Activated CD8-positive, alpha-beta memory T cell treated with anti-CD3 and anti-CD28 coated beads for 4 hours (primary cell): ENCODE measurements at places on chromosomes 16 and 17.

GRCh38 chr16:25023556-25023955 is 8.4 kb upstream of the ARHGAP17 start:
- no peak for DNase-seq

DNA sequence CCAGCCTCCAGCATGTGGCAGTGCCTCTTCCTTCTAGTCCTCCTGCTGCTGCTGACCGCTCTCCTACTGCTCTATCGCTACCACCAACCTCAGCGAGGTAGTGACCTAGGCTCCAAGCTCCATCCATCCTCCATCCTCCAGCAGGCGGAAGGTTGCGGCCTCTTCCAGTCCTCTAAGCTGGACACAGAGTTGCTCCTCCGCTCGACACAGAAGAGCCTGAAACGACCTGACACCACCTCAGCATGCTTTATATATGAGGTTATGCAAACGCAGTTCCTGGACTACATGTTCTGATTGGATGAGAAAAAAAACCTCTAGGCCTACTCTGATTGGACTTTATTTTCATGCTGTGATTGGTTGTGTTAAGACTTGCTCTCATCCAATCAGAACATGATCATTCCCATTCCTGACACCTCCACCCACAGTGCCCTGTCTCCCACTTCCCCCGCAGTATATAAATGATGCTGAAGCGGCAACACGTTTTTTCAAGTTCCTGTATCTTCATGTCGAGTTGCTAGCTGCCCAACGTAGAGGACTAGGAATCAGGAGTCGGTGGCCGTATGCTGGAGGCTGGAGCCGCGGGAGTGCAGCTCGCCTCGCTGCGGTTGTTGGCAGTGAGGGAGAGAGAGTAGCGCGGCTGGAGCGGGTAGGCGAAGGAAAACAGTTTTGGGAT is 398.1 kb downstream of the KCNJ18 start:
- no peak for DNase-seq

GRCh38 chr17:44379887-44380286 is 9.6 kb downstream of the ITGA2B start:
- no peak for DNase-seq

DNA sequence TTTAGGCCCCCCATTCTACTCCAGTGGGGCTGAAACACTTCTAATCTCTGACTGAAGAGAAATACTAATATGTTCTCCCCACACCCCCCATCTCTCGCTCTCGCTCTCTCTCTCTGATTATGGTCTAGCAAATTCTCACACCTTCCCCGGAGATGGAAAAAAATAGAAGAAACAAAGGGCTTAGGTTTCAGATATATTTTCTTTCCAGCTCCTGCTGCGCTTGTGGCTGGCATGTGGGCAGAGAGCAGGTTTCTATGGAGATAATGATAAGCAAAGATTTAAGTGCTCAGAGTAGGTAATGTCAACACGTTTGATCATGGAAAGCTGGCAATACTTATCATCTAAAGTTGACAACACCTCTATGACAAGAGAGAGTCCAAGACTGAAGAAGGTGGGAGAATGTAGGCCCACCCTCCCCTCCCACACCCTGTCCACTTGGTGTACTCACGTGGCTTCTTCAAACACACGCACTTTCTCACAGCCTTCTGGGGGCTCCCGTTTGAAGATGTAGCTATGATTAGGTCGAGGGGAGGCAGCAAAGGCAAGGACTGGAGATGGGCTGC is 8.0 kb upstream of the SLC35B1 start:
- DNase-seq: no peak

- DNase-seq: no peak
Measured at GRCh38 chr17:45332989-45333701, 16.3 kb upstream of the MAP3K14 start.

DNA sequence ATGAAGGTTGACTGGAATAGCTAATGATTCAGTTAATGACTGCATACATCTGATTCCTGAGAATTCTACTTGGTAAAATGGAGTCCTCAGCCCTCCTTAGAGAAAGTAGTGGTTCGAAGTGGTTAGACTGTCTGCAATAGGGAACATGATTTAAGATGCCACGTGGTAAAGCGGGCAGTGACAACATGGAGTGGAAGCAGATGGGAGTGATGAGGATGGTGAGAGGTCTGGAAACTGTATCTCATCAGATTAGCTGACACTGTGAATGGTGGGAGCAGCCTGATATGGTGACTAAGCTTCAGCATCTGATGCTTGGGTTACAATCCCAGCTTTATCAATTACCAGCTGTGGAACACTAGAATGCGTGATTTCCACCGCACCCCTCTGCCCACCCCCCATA is 8.4 kb downstream of the CDH11 start:
- no peak for DNase-seq

- no peak for DNase-seq
Measured at GRCh38 chr16:89981414-89981813, 32.9 kb downstream of the DEF8 start.

- DNase-seq: no peak
Measured at GRCh38 chr17:19709841-19710240, 6.5 kb downstream of the SLC47A2 start.

- DNase-seq: no peak
Measured at GRCh38 chr16:49013727-49014080, 267.9 kb downstream of the CBLN1 start.

DNA sequence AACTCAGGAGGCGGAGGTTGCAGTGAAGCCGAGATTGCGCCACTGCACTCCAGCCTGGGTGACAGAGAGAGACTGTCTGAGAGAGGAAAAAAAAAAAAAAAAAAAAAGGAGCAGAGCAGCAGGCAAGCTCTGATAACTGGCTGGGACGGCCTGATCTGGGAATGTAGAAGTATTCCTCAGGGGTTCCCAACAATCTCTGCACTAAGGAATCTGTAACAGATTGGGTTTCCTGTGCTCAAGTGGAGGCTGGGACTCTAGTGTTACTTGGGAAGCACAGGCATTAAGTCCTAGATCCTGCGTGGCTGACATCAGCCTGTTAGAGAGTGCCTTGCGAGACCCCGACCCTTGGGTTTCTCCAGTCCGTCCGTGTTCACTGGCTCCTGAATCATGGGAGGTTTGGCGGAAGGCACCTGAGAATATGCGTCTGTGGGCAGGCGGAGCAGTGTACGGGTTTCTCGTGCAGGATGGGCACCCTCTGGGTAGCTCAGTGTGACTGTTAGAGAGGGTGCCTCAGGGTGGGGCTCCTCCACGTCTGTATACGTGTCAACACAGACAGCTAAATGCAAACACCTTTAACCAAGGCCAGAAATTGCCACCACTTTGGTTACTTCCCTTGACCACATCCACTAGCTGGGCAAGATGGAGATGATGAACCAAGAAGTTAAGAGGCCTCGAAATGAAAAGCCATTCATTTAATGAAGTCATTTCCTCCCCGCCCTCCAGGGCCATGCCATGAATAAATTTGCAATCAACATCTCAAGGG is 174.9 kb upstream of the RPL38 start:
- DNase-seq: no peak

DNA sequence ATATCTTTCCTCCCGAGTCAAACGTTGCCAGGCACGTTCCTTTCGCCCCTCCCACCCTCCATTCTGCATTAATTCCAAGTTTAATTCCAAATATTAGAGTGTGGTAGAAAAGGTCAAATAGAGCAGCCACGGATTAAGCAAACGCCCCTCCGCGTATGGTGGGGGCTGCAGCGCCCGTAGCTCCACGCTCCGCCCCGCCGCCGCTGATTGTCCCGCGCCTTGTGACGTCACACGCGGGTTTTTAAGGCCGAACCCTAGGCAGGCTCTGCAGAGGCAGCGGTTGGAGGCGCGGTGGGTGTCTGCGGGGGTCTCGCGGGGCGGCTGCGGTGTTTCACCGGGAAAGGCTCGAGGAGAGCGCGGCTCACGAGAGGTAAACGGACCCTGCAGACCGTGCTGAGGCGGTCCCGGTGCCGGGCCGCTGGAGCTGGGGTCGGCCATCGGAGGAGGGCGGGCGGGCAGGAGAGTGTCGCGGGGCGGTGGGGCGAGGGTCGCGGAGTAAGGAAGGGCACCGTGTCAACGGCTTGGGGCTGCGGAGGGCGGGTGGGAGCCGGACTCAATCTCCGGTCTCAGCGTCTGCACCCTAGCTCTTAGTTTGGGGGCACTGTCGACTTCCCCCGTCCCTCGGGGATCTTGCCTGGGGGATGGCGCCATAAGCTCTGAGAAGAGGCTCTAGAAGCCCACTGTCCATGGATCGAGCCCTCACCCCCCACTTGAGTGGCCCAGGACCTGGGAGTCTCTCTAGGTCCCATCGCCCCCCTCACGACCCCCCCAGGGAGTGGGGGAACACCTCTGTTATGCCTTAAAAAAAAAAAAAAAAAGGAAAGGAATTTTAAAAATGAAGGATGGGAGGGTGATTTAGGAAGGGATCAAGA is at the start of gene ARL4D:
ARL4D (plus strand) TSS at position 270 of the 872 bp plus-strand sequence. CDS start 740 bp downstream, outside the sequence.
- peak; percentile 64 for DNase-seq

GRCh38 chr17:19729900-19730299 is 13.5 kb upstream of the SLC47A2 start:
- DNase-seq: no peak

- DNase-seq: no peak
Measured at GRCh38 chr17:50072130-50072529, 16.2 kb downstream of the ITGA3 start.

GRCh38 chr17:16913463-16913862 is 58.5 kb downstream of the TNFRSF13B start:
- no peak for DNase-seq

DNA sequence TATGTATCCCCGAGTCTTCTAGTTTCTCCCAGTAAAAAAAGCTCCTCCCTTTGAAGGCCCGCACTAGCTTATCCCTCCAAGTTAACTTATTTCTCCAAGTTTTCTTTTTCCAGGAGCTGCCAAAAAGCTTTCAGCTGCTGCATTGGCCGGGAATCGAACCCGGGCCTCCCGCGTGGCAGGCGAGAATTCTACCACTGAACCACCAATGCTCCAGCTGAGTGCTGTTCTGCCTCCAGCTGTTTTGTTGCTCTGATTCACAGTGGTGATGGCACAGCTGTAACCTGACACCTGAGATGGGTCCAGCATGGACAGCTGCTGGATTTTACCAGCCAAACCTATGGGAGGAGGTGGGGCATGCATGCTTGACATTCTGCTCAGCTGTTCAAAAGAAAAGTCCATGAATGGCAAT is 22.1 kb downstream of the VAC14 start:
- DNase-seq: no peak

DNA sequence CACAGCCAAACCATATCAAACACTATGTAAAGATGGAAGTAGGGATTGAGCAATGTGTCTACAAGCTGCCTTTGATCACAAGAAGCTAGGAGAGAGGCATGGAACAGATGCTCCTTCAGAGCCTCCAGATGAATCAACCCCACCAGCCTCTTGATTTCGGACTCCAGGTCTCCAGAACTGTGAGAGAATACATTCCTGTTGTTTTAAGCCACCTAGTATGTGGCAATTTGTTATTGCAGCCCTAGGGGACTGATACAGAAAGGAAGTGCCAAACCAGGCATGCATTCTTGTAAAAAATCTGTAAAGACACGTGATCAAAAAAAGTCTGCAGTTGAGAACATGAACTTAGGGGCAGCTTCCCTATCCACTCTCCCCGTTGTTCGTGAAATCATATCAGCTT is 91.1 kb downstream of the C17orf67 start:
- DNase-seq: no peak

- DNase-seq: no peak
Measured at GRCh38 chr16:19994466-19995170, 79.1 kb downstream of the GPR139 start.

- no peak for DNase-seq
Measured at GRCh38 chr17:32596628-32597027, 109.8 kb downstream of the CDK5R1 start.

DNA sequence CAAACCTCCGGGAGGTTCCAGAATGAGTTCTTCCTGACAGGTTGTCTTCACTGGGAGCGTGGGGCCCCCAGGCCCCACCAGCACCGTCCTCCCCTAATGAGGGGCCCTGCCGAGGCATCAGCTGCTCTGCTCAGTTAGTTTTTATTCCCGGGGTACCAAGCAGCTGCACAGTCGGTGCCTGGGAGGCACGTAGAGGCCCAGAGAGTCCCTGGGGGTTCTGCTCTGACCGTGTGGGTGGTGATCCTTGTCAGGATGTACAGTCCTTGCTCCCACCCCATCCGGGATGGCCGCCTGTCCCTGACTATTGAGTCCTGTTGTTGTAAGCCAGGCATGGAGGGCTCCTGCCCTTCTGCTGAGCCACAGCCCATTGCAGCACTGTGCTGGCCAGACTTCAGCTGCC is 18.5 kb downstream of the NMRAL1 start:
- no peak for DNase-seq

GRCh38 chr16:30761427-30761927 is 385 bp downstream of the CFAP119 start:
- DNase-seq: no peak

GRCh38 chr17:78573955-78574354 is 3.2 kb downstream of the DNAH17 start:
- no peak for DNase-seq

- DNase-seq: no peak
Measured at GRCh38 chr17:37219876-37220606, 155.7 kb upstream of the C17orf78 start.

DNA sequence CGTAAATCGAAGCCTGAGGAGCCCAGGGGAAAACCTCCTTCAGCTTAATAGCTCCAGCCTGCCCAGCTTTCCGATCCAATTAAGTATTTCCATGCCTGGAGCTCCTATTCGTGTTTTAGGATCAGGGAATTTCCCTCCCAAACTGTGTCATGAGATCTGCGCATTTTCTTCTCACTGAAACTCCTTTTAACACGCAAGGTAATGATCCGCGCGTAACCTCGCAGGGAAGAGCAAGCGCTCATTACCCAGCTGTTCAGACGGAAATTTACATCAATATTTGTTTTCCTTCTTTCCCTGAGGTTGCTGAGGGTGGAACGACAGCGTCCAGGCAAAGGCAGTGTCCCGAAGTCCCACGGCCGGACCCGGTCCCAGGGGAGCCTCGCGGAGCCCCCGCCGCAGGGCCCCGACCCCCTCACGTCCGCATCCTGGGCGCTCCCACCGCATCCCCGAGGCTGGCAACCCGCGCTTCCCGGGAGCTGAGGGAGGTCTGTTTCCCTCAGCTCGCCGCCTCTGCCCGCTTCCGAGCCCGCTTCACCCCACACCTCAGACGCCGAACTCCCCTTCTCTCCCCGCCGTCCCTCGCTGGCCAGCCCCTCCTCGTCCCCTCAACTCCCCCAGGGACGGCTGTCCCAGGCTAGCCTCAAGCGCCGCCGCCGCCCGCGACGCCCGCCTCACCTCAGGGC is 415 bp downstream of the ABCA5 start:
- DNase-seq: peak; percentile 0

GRCh38 chr17:68993112-68993511 is 37.9 kb upstream of the ABCA8 start:
- DNase-seq: no peak

DNA sequence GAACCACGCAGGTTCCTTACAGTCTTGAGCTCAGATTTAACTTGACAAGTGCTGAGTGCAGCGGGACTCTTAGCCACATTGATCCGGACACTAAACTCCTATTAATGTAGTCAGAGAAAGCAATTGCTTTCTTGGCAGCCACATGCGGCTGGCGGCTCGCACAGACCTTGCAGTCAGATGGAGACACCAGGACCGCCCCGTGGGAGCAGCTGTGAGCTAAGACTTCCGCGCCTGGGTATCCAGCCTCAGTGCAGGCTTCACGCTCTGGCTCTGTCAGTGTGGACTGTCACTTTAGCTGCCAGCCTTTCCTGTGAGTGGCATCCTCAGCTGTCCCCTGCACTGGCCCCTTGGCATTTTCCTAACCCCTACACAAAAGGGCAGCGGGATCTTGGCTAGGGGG is 80.9 kb upstream of the NLRP1 start:
- DNase-seq: no peak
